ENCODE measurements at places on chromosomes 13 and 19. TPM values are rescaled to one million over a fixed set of nuclear protein-coding genes. Genes with fewer than 3 reads are reported as not detected.

GRCh38 chr19:11018763-11019162, 57.9 kb downstream of the SMARCA4 start:
- DNase-seq: peak; percentile 27

GRCh38 chr13:26847281-26847680, 86.7 kb upstream of the GPR12 start:
- DNase-seq: no peak

DNA sequence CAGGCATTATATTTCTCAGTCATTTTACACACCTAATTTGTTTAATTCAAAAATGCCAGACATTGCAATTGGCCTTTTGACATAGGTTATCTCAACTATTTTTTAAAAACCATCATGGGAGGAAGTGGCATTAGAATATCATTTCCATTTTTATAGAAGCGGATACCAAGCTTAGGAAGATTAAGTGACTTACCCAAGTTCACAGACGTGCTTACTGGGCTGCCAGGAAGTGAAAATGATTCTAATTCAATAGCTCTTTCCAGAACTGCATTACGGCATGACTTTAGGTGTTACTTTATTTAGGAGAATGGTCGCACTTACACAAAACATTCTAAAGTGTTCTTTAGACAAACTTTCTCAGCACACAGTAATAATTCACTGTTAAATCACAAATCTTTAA, 231.9 kb downstream of the KLF12 start:
- no peak for DNase-seq

DNA sequence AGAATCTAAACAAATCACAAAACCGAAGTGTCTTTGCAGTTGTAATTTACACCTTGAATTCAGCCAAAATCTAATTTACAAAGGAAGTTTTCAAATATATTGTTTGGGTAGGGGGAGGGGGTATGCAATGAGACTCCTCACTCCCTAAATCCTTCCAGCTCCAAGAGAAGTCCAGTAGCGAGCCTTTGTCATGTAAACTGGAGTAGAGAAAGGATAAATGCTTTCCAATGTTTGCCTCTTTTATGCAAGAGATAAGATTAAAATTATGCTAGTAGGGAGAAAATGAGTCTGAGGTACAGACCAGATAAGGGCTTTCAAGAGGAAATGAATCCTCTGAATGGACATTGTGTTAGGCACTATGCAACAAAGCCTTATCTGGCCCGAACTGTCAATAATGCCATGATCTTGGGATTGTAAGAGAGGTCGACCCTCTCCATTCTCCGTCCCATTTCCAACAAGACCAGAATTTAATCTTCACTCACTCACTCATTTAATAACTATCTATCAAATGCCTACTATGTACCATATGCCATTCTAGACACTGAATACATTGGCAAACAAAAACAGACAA, 199.2 kb downstream of the LACC1 start:
- no peak for DNase-seq

- DNase-seq: peak; percentile 75
Measured at GRCh38 chr19:5403968-5404640, 51.1 kb upstream of the ZNRF4 start.

- no peak for DNase-seq
Measured at GRCh38 chr19:1577090-1577928, 9.2 kb upstream of the MEX3D start.

GRCh38 chr19:16382775-16383543, 58.3 kb downstream of the KLF2 start:
- peak; percentile 88 for DNase-seq

- DNase-seq: no peak
Measured at GRCh38 chr19:35736913-35737886, 5.1 kb downstream of the IGFLR1 start.

DNA sequence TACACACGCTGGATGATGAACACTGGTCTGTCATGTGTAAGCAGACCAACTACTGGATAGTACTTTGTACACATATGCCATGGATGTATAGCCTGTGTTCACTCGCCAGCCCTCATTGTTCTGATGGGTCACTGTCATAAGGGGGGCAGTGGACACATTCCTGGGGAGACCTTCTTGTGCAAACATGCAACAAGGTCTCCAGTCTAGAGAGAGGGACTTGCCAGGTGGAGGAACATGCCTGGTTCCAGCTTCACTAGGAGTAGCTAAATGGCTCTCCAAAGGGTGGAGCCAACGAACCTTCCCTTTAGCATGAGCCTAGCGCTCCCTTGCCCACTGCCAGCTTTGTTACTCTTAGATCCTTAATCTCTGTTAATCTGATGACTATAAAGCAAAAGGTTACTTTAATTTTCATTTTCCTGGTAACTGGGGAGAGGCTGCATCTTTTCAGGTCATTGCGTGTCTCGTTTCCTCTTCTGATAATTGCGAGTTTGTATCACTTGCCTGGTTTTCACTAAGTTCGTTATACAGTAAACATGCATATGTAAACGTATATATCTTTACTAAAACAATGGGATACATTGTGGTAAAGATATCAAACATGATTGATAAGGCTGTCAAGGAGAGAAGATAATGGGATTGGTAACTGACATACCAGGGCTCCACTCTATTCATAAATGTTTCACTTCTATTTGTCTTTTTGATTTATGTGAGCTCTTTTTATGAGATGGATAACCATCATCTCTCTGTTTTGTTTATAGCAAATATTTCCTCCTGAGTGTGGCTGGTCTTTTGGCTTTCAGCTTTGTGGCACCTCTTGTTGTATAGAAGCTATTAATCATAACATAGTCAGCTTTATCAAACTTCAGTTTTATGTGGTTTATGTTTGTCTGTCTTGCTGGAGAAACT, 235.2 kb upstream of the SGCG start:
- DNase-seq: no peak

GRCh38 chr19:2016041-2016807, 710 bp upstream of the BTBD2 start:
- DNase-seq: peak; percentile 85

- no peak for DNase-seq
Measured at GRCh38 chr13:25992076-25992475, 59.7 kb downstream of the SHISA2 start.

- DNase-seq: no peak
Measured at GRCh38 chr19:13016245-13016627, 21.0 kb downstream of the NFIX start.

- no peak for DNase-seq
Measured at GRCh38 chr19:47508721-47509120, 6.1 kb downstream of the NAPA start.

DNA sequence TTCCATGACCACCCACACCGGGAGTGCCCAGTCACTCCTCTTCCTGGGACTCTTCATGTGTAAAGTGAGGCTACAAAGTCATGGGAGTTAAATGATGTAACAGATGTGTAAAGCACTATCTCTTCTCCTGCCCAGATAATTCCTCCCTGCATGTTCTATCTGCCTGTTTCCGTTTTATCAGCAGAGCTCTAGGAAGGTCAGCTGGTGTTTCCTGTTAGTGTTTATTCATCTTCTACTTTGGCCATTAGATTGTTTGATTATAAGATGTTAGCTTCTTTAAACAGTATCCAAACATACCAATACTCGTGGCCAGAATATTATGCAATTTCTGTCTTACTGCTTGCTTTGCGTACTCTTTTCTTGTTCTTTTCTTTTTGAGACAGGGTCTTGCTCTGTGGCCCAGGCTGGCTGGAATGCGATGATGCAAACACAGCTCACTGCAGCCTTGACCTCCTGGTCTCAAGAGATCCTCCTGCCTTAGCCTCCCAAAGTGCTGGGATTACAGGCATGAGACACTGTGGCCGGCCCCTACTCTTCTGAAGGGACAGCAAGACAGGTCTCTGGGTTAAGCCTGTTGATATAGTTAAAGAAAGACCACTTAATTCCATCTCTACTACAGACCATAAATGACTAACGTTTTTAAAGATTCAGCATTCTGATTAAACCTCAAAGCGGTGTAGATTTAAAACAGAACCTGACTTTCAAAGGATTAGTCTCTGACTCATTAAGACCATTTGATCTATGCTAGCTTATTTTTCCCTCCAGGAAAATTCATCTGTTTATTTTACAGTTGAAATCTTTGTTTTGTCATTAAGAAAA, 97.4 kb upstream of the AKAP11 start:
- no peak for DNase-seq

Gene PEG3
- 1.4 TPM for total RNA-seq

Gene PSG7
- total RNA-seq: not detected

Gene CCDC9
- total RNA-seq: 37.3 TPM

Gene ZNF17
- total RNA-seq: 6.9 TPM

Gene SLC7A9
- not detected for total RNA-seq

Gene ATG4D
- 69.0 TPM for total RNA-seq

Gene CYP2A6
- 1.4 TPM for total RNA-seq

Gene ZNF865
- total RNA-seq: 12.9 TPM

Measured in colonic mucosa (tissue), 4 donors.